AG10803 (cell line): ENCODE measurements at places on chromosomes 2 and 18.
A peak's percentile ranks its signal among the peaks of the same experiment; 100 is the strongest.

DNA sequence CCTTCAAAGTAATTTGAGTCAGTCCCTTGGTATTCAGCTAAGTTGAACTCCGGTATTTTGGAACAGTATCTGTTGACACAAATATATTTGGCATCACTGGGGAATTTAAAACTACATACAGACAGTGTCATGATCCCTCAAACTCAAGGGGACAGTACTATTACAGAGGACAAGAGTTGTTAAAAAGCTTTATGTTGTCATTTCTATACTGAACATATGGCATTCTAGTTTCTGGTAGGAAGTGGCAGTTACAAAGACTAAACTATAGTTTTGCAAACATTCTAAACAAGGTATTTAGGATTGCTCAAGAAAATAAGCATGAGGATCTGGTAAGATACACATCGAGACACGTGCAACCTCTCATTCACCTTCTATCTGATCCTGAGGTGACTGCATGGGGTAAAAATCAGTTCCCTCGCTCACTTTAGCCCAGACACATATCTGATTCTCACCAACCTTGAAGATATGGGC is 16.6 kb upstream of the CCNYL1 start:
- DNase-seq = peak; percentile 33

DNA sequence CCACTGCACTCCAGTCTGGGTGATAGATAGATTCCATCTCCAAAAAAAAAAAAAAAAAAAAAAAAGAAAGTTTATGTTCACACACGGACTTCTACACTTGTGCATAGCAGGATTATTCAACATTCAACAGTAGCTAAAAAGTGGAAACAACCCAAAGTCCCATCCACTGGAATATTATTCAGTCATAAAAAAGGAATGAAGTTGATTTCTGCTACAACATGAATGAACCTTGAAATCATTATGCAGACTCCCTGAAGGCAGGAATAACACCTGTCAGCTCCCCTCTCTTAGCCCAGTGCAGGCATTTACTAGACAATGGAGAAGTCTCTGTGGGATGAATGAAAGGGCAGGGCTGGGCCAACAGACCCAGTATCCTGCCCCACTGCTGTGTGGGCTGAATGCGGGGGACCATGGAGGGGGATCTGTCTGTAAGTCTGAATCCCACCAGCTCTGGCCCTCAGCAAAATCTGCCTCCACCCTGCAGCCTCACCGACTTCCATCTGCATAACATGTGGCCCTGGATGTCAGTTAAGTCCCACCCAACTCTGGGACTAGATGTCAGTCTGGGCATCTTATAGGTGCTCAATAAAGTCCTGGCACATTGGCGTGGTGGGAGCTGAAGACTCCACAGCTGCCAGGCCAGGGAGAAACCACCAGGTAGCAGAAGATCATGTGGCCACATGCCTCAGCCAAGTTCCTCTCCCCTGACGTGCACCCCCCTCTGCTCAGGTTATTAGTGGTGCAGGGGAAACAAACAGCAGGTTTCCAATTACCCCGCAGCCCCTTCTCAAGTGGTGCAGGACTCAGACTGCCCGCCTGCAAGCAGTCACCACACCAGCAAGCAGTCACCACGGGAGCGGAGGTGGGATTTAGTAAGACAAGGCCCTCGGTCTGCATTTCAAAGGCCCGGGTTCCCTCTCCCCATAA is 8.9 kb downstream of the ZFP36L2 start:
- no peak for DNase-seq

GRCh38 chr2:26711457-26712161 is 19.1 kb downstream of the KCNK3 start:
- DNase-seq = no peak

DNA sequence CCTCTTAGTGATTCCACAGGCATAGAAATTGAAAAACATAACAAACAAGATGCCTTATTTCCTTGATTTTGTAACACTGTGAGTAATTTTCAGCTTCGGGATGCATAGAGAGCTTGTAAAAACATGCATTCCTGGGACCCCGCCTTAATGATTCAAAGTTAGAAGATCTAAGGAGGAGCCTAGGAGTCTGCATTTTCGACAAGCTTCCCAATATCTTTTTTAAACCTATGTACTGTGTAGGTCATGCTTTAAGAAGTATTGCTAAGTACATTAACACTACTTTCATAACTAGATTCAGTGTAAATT is 109.8 kb upstream of the ZNF516 start:
- no peak for DNase-seq

GRCh38 chr2:137369106-137369505 is 595.2 kb upstream of the HNMT start:
- DNase-seq = no peak
